NCI-H460 (cell line): ENCODE measurements at places on chromosomes 13 and 19. TPM values are rescaled to one million over a fixed set of nuclear protein-coding genes. Genes with fewer than 3 reads are reported as not detected.

ZNF709 gene
- 0.15 TPM in 1 of 2 replicates, not detected in the other for total RNA-seq

ADGRE2 gene
- 0.43 and 0.45 TPM in 2 replicates for total RNA-seq

LRRC8E gene
- total RNA-seq: 4.6 and 5.2 TPM in 2 replicates

OBI1 gene
- total RNA-seq: 11.1 and 11.8 TPM in 2 replicates

DIS3 gene
- total RNA-seq: 31.9 and 35.3 TPM in 2 replicates

MBD3L2 gene
- not detected in 2 replicates for total RNA-seq

KCNRG gene
- total RNA-seq: 0.55 and 0.62 TPM in 2 replicates

TTC9B gene
- not detected in 2 replicates for total RNA-seq

CYP2F1 gene
- total RNA-seq: not detected in 2 replicates

YIPF2 gene
- 26.6 and 28.5 TPM in 2 replicates for total RNA-seq

BRSK1 gene
- 3.8 and 5.7 TPM in 2 replicates for total RNA-seq

JUND gene
- 37.7 and 56.6 TPM in 2 replicates for total RNA-seq

CCDC70 gene
- not detected in 2 replicates for total RNA-seq
